ENCODE measurements at places on chromosomes 12 and 14.
A peak's percentile ranks its signal among the peaks of the same experiment; 100 is the strongest.

DNA sequence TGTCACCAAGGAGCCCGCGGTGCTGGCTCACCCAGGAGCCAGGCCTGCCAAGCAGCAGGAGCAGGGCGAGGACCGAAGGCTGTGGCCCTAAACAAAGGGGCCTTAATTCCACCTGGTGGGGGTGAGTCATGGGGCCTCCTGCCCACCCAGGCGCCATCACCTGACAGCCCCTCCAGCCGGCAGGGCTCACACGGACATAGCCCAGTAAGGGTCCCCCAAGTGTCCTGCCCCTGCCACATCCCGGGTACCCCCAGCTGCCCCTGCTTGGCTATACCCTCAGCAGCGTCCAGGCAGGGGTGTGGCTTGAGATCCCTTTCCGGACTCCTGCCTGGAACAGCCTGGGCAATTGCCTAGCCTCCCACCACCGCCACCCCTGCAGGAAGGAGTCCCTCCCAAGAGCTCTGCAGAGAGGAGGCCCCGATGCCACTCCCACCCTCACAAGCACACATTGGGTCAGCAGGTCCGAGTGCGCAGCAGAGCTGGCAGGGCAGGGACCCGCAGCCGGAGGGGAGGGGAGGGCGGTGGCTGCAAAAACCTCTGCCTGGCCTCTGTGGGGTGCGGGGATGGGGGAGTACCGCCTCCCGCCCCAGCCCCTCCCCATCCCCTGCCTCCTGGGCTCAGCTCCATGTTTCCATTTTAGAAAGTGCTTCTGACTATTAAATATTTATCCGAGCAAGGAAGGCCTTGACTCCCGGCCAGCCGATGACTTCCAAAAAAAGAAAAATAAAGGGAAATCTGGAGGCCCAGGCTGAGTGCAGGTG, 4.6 kb downstream of the AHNAK2 start:
- DNase-seq: no peak

GRCh38 chr14:54450535-54450934, 9.4 kb upstream of the CNIH1 start:
- DNase-seq: no peak

- no peak for DNase-seq
These were observed 4.5 kb upstream of the HCAR3 start for GRCh38 chr12:122721057-122721545.

GRCh38 chr14:94756310-94756882, 13.5 kb downstream of the GSC start:
- DNase-seq: no peak

DNA sequence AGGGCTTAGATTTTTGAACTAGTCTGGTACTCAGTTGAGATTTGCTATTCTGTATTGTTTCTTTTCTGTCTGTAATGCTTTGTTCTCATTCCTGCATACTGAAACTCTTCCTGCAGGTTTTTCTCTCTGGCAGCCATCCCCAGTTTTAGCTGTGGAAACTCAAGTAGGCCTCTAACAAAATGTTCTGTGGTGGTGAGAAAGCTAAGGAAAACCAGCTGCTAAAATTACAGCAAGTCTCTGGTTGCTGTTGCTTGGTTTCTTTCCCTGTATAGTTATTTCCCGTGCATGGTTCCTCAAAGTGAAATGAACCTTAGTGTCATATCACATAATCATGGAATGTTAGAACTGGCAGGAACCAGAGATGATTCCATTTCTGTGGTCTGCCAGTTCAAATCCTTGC, 442.5 kb downstream of the NRXN3 start:
- DNase-seq: no peak

DNA sequence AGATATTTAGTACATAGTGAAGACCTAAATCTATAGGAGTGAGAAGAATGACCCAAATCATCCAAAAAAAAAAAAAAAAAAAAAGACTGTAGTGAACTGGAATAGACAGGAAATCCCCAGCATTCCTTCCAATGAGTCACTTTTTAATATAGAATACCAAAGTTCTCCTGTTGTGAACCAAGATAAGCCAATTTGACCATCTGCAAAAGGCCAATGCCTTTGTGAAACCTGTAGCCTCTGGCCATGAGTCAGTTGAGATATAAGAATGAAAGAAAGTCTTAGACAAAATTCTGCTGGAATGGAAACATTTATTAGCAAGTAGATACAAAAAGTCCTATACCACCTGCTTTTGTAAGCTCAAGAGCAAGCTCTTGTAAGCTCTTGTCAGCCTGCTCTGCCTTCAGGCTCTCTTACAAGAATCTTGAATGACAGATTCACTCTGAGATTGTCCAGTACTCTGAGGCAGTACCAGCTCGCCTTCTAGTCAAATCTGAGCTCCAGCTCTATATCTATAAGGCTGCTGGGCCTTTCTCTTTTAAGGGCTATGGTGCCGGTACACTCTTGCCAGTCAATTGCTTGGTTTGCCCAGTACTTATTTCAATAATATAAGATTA, 243.0 kb upstream of the TMTC1 start:
- no peak for DNase-seq

DNA sequence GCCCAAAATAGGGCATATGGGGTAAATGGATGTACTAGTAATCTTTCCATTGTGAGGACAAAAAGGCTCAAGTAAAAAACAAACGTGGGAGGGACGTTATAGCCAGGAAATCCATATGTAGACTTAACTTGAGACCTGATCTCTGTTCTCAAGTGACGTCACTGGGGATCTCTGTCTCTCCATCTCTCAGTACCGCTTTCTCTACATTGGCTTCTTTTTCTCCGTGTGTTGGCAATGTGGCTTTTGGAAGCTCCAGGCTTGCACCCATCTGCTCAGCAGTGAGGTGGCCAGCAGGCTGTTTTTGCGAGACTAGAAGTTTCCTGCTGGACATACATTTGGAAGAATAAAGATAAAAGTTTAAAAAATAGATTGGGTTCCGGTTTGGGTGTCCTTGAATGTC, 66.0 kb upstream of the NRXN3 start:
- DNase-seq: no peak

DNA sequence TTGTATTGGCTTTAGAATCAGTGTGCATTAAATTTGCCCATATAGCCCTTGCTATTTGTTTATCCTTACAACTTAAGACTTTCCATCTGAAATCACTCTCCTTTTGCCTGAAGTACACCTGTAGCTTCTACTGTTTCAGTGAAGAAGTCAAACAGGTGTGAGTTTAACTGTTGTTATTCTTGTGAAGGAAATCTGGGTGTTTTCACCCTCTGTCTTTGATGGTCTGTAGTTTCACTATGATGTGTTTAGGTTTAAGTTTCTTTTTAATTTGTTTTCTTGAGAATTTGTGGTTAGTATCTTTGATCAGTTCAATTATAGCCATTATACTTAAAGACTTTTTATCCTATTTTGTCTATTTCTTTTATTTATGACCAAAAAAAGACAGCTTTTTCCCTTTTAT, 68.9 kb upstream of the BBS10 start:
- DNase-seq: no peak

DNA sequence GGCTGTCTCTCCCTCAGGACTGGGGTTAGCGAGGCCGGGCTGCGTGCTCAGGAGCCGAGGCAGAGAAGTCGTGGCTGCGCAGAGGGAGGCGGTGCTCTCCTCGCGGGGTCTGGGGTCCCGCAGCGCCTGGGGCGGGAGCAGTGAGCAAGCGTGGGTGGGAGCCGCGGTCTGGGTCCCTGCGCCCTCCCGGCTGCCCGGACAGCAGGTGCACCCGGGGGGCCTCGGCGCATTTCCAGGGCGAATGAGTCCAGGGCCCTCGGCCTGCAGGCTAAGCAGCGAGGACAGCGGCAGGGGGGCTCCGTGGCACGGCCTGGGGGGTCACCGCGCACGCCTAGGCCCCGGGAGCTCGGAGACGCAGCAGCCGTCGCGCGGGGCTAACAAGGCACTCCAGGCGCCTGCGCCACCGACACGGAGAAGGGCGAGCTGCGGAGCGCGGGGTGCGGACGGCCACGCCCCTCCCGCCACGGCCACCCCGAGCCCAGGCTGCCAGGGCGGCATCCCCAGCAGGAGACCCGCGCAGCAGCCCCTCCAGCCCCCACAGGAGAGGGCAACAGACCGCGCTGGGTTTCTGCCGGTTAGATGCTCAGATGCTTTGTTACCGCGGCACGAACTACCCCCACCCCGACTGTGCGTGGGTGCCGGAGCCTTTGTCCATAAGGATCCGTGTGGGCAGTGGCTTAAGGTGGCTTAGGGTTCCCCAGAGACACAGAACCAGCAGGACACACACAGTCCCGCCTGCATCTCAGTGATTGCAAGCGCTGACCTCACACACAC, 117.7 kb upstream of the C14orf180 start:
- no peak for DNase-seq

DNA sequence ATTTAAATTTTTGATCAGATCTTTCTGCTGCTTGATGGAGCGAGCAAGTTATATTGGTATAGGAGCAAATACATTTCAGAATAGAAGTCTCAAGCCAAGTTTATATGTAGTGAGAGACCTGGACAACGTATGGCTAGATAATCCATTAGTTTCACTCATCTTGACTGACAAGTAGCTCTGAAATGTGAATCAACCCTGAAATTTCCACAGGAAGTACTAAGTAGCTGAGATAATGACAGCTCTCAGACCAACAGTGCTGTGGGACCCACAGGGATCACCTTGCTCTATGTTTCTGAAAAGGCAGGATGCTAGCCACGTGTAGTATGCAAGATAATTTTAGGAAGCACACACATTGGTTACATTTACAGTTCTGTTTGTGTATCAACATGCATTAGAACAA, 258.6 kb upstream of the FOXN3 start:
- DNase-seq: no peak

DNA sequence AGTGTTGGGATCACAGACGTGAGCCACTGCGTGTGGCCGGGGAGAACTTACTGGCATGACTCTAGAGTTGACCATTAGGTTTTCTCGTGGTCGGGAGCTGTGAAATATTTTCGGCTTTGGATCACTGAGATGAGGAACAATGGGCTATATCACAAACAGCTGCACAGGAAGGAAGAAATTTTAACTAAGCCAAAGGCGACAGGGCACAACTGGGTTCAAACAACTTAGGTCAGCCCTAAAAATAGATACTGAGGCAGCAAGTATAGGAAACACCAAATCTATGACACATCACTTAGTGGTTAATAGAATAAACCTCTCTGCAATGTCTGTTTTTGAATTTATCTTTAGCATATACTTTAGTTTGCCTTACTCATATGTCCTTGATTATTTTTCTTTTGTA, 162.9 kb downstream of the LRIG3 start:
- DNase-seq: no peak

GRCh38 chr12:96719660-96720362, 187.2 kb upstream of the NEDD1 start:
- DNase-seq: peak; percentile 58

DNA sequence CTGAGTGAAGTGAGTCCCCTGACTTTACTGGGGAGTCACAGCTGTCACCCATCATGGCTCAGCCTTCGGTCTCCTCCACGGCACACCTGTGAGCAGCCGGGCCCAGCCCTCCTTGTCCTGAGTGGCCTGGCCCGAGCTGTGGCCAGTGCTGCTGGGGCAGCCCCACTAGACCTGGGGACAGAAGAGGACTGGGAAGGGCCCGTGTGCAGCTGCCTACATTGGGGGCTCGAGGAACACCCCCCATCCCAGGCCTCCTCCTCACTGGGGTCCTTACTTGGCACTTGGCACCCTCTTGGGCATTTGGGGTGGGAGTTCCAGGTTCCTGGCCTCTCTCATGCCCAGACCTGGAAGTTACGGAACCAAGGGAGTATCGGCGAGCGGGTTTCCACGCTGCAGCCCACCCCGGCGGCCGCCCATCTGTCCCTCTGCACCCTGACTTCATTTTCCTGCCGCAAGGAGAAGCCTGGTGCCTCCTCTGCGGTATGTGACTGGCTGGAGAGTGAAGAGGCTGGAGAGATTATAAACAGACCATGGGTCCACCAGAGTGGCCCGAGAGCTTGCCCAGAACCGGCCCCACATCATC, 179.7 kb downstream of the KIF26A start:
- no peak for DNase-seq

DNA sequence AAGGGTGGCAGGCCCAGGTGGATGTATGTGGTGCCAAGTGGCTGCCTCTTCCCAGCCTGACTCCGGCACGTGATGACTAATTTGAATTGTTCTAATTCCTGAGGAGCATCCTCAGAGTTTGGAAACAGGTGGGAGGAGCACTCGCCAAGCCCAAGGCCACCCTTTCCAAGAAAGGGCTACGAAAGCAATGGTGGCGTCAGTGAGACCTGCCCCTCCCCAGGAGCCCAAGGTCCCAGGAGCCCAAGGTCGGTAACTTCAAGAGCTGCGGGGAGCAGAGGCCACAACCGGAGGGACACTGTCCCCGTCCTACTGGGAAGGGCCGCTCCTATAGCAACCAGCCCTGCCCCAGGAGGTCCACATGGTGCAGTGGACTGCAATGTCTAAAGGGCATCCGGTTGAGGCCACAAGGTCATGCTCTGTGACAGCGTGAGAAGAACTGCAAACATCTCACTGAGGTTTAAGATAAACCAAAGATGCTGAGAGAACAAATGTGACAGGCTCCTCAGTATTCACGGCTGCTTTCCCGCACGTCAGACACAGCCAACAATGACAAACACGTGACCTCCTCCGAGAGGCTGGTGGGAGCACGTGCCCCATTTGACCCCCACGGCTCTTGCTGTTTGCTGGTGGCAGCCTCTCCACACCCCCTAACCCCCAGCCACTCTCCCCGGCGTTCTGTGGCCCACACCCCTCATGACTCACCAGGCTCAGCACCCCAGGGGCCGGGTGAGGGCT, 79.6 kb downstream of the ITPK1 start:
- DNase-seq: no peak

DNA sequence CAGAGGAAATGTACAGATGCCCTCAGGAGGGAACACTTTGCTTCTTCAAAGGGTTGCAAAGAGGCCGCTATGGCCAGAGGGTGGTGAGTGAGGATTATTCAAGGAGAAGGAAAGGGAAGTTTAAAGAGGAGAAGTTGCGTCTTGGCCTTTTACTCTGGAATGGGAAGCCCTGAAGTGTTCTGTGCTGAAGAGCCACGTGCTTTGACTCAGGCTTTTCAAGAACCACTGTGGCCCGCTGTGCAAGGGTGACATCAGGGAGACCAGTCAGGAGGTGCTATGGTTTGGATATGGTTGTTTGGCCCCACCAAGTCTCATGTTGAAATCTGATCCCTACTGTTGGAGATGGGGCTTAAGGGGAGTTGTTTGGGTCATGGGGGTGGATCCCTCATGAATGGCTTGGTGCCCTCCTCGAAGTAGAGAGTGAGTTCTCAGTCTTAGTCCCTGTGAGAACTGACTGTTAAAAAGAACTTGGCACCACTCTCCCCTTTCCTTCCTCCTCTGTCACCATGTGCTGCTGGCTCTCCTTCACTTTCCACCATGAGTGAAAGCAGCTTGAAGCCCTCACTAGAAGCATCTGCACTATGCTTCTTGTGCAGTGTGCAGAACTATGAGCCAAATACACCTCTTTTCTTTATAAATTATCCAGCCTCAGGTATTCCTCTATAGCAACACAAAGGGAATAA, 66.1 kb upstream of the DUSP6 start:
- DNase-seq: no peak

GRCh38 chr12:119775246-119775895, 101.7 kb downstream of the CIT start:
- no peak for DNase-seq

- DNase-seq: no peak
These were observed at the start of gene SYNDIG1L for GRCh38 chr14:74426202-74426582. Gene SYNDIG1L, minus strand, starts transcription at chr14:74426210. Its CDS starts 16,466 bp downstream, at chr14:74409744.

- DNase-seq: no peak
These were observed 745 bp downstream of the PCK2 start for GRCh38 chr14:24094841-24095270.

GRCh38 chr12:70052931-70053497, 190.2 kb upstream of the CNOT2 start:
- DNase-seq: no peak

- DNase-seq: no peak
These were observed 1.8 kb downstream of the RASSF9 start for GRCh38 chr12:85834378-85834777.

- no peak for DNase-seq
These were observed 3.5 kb downstream of the FOXN4 start for GRCh38 chr12:109305547-109305946.

GRCh38 chr14:96674121-96674520, 123.1 kb upstream of the VRK1 start:
- DNase-seq: no peak

Data from DND-41 (cell line).